Muscle of back (tissue), 13 donors: ENCODE measurements at places on chromosomes 6 and 20. TPM values are rescaled to one million over a fixed set of nuclear protein-coding genes. Genes with fewer than 3 reads are reported as not detected.

DNA sequence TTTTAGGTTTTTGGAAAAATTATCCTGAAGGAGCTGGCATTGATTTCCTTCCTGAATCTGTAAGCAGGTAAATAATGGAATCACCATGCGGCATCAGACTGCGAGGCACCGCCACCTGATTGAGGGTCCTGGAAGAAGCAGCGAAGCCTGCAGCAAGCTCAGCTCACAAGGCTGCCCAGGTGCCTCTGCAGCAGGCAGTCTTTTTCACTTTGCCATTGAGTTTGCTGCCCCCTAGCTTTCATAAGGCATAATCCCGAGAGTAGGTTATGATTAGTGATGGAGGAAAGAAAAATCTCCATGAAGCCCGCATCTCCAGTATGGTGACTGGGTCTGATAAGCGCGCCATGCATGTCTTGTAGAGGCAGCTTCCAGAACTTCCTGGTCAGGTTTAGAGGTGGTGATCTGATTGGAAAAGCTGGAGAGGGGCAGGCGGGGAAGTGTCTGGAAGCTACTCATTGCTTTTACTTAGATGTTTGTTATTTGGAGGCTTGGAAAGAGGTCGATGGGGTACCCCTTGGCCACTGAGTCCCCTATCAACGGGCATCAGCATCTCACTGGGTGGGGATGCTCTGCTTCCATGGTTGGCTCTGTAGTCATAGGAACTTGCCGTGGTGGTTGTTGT, 26.7 kb downstream of the IYD start:
- no peak for DNase-seq

- DNase-seq: peak; percentile 46
Observed at GRCh38 chr6:151240791-151241642, 1.2 kb downstream of the AKAP12 start.

DNA sequence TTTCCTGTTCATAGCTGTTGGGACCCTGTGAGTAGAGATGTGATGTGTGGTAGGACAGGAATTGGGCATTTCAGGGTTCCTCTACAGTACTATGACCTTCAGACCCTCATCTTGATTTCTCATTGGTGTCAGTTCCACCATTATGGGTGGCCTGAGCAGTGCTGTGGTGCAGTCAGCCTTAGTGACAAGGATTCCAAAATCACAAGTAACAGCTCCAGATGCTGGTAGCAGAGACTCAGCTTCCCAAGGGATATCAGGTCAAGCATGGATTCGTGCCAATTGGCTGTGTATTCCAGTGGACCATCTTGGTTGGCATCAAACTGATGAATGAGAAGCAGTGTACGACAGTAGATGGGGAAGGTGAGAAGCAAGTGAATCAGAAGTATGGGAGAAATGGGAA, 3.8 kb downstream of the SMIM26 start:
- no peak for DNase-seq

Gene YWHAB
- polyA plus RNA-seq: 123 TPM

GRCh38 chr20:50248104-50248641, 57.5 kb downstream of the CEBPB start:
- no peak for DNase-seq

DNA sequence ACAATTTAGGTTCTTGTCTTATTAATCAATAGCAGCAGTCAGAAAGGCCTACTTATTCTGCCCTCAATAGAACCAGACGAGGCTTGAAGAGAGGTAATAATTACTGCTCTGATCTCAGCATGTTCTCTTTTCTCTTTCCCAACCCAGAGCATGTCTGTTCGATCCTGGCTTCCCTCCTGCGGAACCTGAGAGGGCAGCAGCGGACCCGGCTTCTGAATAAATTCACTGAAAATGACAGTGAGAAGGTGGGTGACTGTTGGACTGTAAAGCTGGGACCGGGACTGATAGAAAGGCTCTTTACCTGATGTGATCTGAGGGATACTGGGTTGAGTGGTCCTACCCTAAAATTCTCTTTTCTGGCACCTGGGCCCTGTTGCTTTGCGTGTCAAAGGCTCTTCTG, 63.0 kb upstream of the VSTM2L start:
- DNase-seq: no peak

GRCh38 chr20:24698189-24698588, 228.8 kb downstream of the SYNDIG1 start:
- DNase-seq: no peak

DNA sequence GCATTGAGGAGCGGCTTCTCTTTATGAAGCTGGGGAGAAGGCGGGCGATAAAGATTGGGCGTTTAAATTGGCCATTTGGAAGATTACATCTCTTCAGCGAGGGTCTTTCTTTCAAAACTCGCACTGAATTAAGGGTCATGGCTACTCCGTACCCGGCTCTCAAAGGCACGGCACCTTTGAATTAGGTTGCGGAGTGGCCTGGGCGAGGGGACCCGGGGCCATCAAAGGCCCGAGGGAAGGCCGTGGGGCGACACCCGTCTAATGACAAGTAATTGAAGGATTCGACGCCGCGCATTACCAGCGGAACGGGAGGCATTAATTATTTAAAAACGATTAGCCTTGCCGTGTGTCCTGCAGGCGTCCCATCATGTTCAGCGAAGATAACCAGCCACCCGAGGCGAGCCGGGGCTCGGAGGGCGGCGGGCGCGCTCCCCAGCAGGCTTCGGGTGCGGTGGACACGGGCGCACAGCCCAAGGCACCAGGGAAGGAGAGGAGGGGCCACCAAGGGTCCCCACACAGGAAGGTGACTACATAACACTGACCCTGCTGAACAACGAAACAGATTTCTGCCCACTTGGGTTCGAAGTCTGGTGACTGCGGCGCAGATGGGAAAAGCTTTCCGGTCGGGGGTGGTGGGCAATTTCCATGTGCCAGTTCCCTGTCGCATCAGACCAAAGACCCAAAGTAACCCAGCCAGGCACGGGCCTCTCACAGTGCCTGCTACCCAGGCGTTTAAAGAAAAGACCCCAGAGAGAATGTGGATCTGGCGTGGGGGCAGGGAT, 7.4 kb downstream of the FOXA2 start:
- DNase-seq: no peak

Gene PTGIS
- 27.3 TPM for polyA plus RNA-seq

Gene DOK5
- 23.5 TPM for polyA plus RNA-seq

Gene EDN1
- polyA plus RNA-seq: 2.8 TPM

DNA sequence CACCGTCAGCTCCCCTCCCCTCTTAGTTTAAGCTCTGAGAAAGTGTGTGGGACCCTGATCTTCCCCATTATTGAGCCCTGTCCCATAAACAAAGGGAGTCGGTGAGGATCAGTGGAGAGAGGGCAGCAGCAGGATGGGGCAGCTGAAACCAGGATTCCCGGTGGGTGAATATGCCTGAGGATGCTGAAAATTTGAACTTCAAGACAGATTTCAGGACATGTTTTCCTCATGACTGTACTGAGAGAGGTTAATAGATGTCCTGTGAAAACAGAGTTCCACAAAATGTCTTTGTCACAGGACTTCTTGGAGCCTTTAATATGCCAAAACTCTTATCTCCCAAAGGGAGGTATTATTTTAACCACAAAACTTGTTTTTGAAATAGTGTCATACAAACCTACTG, 53.5 kb upstream of the SLC22A16 start:
- DNase-seq: no peak

DNA sequence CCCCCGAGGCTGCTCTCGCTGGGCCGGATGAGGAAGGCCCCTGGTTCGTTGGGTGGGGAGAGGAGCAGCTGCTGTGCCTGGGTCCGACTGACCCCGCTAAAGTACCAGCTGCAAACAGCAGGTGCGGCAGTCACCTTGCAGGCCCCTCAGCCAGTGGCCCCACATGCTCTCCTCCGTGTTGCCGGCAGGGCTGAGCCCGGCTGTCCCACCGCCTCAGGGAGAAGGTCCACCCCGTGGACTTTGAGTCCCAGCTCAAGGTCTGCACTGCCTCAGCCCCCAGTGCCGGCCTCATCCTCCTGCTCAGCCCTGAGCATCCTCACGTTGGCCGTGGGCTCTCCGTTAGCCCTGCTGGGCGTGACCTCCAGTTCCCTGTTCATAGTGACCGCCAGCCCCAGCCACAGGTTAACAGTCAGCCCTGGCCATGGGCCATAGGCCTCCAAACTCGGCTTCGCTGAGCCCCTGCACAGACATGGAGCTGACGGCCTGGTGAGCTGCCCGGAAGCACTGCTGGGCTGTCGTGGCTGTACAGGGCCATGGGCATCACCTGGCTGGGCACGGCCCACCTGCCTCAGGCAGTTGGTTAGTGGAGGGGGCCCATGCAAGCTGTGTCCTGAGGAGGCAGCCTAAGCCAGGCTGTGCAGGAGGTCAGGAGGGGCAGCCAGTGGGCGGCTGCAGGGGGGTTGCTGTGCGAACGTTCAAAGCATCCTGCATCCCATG, 3.1 kb downstream of the SRMS start:
- DNase-seq: no peak

Gene TNNC2
- 7,026 TPM for polyA plus RNA-seq

DNA sequence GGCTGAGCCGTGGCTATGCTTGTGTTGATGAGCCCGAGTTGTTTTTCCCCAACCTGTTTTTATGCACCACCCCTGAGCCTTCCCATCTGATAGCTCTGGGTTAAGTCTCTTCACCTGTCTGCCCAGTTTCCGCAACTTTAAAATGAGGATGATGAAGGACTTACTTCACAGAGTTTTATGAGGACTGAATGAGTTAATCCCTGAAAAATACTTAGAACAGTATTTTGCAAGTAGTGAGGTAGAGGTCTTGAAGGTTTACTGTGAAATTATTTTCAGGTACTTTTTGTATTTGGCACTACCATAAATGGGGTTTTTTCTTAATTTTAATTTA, 3.2 kb downstream of the MTG2 start:
- DNase-seq: no peak

- DNase-seq: peak; percentile 62
Observed at GRCh38 chr6:111628142-111628850, 22.6 kb upstream of the TRAF3IP2 start.

DNA sequence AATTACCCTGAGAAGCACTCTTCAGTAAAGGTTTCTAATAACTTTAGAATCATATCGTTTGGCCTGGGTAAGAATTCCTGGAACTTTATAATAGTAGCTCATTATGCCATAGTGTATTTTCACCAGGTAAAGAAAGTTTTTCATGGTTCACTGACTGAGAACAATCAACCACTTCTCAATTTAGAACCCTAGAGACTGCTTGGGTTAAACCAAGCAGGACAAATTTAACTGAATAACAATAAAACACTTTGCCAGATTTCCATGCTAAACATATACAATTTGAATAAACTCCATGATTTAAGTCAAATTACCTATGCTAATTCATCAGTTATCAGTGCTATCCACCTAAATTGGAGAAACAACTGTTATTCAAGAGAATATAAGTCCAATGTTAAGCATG, 99.4 kb downstream of the PLG start:
- DNase-seq: no peak

- no peak for DNase-seq
Observed at GRCh38 chr6:6522709-6523108, 65.8 kb upstream of the LY86 start.

DNA sequence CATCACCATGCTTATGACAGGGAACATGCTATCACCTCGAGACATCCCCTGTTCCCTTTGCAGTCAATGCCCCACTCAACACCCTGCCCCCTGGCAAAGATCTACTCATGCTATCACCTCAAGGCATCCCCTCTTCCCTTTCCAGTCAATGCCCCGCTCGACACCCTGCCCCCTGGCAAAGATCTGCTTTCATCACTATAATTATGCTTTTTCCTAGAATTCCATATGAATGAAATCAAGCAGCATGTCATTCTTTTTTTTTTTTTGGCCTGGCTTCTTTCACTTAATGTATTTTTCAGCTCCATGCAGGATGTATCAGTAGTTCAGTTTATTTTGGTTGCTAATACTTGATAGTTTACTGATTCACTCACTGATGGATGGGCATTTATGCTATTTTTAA, 554.9 kb downstream of the CDH26 start:
- no peak for DNase-seq

GRCh38 chr20:49821381-49821780, 8.8 kb downstream of the SLC9A8 start:
- DNase-seq: no peak

DNA sequence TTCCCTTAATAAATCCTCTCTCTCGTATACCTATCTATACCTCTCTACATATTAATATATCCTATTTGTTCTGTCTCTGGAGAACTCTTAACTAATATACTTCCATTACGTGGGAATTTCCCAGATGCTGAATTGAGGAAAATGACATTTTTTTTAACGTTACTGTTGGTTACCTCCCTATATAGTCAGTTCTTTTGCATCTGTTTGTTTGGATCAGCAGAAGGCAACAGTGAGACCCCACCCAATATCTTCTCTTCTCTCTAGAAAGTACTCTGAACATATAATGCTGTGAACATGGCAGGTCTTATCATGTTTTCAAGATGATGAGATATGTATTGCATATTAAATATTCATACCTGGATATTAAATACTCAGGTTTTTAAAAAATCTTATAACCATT, 12.7 kb downstream of the RFPL4B start:
- DNase-seq: no peak

Gene FOXC1
- polyA plus RNA-seq: 2.2 TPM

- DNase-seq: no peak
Observed at GRCh38 chr6:112234601-112235000, 19.8 kb downstream of the LAMA4 start.

- DNase-seq: no peak
Observed at GRCh38 chr6:123956492-123957139, 153.0 kb downstream of the NKAIN2 start.

DNA sequence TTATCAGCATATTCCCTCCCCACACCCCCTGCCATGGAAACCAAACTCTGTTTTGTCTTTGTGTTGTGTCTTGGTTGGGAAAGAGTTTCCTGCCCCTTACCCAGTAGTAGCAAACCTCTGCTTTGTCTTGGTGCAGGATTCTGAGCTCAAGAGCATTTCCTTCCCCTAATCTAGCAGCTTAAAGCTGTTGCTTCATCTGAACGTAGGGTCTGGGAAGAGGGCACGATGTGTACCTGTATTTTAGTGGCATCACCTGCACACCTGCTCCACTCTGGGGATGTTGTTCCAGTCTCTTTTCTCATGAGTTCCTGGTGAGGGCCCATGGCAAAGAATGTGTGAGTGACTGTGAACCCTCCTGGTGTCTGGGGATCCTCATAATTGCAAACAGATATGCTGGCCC, 164.7 kb downstream of the SCP2D1 start:
- no peak for DNase-seq

Gene ENPP3
- polyA plus RNA-seq: 0.35 TPM

Gene MEP1A
- not detected for polyA plus RNA-seq

DNA sequence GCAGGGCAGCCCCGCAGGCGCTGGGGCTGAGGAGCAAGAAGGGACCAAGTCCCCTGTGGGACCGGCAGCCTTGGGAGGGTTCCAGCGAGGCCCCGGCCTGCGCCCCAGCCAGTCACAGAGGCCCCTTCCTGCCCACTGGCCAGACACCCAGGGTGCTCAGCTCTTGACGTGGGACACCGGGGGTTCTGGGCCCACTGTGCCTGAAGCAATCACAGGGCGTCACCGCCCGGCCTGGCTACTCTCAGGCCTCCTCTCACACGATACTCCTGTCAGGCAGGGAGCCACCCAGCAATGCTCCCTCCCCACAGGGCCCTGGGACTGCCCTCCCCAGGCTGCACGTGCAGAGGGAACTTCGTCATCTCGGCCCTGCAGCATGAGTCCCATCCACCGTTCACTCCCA, 14.5 kb downstream of the TAF4 start:
- DNase-seq: no peak

Gene ULBP1
- 0.24 TPM for polyA plus RNA-seq

Gene GJA10
- polyA plus RNA-seq: not detected

- DNase-seq: no peak
Observed at GRCh38 chr6:78513856-78514255, 353.5 kb upstream of the IRAK1BP1 start.

- no peak for DNase-seq
Observed at GRCh38 chr20:37896932-37897548, 5.9 kb upstream of the VSTM2L start.

GRCh38 chr20:63957004-63957689, 931 bp upstream of the UCKL1 start:
- no peak for DNase-seq

Gene BPIFA3
- not detected for polyA plus RNA-seq

GRCh38 chr6:146997062-146997461, 207.2 kb upstream of the STXBP5 start:
- DNase-seq: no peak
